ENCODE measurements at places on chromosomes 3 and 15. TPM values are rescaled to one million over a fixed set of nuclear protein-coding genes. Genes with fewer than 3 reads are reported as not detected.

- DNase-seq = no peak
Measured at GRCh38 chr3:108588601-108589000, 637 bp downstream of the CIP2A start.

Gene LSG1
- 26.5 TPM for total RNA-seq

DNA sequence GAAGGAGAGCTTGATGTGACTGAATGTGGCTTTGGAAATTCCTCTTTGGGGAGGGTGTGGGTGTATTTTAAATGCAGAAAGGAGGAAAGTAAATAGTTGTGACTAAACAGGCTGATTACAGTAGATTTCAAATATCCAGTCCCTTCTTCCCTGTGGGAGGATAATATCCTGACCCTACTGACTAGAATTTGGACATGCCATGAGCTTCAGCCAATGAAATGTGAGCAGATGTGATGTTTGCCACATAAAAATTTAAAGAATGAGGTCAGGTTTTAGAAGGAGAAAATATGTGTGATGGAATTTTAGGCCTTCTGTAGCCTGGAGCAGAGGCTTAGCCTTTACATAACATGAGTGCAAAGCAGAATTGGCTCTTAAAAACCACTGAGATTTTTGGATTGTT is 1218.9 kb downstream of the ROBO2 start:
- DNase-seq = no peak

- no peak for DNase-seq
Measured at GRCh38 chr3:171980578-171981270, 58.7 kb upstream of the FNDC3B start.

Gene TMC3
- not detected for total RNA-seq

Gene PLD1
- 4.1 TPM for total RNA-seq

Gene FURIN
- 550 TPM for total RNA-seq

- DNase-seq = no peak
Measured at GRCh38 chr3:188779281-188779980, 392.3 kb upstream of the TPRG1 start.

- DNase-seq = no peak
Measured at GRCh38 chr3:170387950-170388349, 30.4 kb downstream of the SKIL start.

DNA sequence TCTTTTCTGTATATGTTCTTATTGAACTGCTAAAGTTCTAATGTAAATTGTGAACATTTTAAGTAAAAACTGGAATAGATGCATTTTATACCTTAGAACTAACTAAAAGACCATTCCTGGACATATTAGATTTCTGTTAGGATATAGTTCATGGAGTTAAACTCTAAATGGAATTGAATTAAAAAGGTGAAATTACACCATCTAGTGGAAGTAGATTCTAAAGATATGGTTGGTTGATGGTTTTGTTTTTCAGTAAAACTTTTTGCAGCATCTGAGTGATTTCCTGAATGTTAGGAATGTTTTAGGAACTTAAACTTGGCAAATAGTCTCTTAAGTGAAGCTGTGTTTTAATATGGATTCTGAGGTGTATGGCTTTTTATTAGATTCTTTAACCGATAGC is 96.8 kb downstream of the SLMAP start:
- no peak for DNase-seq

Gene PRSS50
- not detected for total RNA-seq

- DNase-seq = no peak
Measured at GRCh38 chr3:174101244-174101643, 703.7 kb downstream of the NLGN1 start.

Measured in activated CD4-positive, alpha-beta memory T cell treated with anti-CD3 and anti-CD28 coated beads, Interleukin-2, amount 10 ng/mL, durations not matched to agents 7 days and 5 days (primary cell).